ENCODE measurements at places on chromosomes 1 and 21.

- DNase-seq, result no peak
These were observed 622.5 kb downstream of the PTPRC start for GRCh38 chr1:199261328-199261727.

DNA sequence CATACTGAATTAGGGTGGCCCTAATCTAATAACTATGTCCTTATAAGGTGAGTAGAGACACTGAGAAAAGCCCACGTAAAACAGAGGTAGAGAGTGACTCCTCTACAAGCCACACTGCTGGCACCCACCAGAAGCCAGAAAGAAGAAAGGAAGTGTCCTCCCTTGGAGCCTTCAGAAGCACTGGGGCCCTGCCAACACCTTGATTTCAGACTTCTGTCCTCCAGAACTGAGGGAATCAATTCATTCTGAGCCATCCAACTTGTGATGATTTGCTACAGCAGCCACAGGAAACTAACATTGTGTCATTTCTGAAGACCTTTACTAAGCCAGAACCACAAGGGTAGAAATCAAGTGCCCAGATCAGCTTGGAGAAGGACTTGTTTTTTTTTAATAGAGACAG, 15.0 kb downstream of the GNB1 start:
- DNase-seq, result no peak

- DNase-seq, result no peak
These were observed 1.5 kb downstream of the TGFB2 start for GRCh38 chr1:218346391-218347204.

- no peak for DNase-seq
These were observed 247.3 kb downstream of the BACH1 start for GRCh38 chr21:29546071-29546470.

Data from anterior cingulate cortex (tissue), 58 donors.